ENCODE measurements at places on chromosomes 5 and 9. TPM values are rescaled to one million over a fixed set of nuclear protein-coding genes. Genes with fewer than 3 reads are reported as not detected.
A peak's percentile ranks its signal among the peaks of the same experiment; 100 is the strongest.

- DNase-seq, result no peak
Observed at GRCh38 chr9:133115604-133116345, 5.3 kb downstream of the RALGDS start.

DNA sequence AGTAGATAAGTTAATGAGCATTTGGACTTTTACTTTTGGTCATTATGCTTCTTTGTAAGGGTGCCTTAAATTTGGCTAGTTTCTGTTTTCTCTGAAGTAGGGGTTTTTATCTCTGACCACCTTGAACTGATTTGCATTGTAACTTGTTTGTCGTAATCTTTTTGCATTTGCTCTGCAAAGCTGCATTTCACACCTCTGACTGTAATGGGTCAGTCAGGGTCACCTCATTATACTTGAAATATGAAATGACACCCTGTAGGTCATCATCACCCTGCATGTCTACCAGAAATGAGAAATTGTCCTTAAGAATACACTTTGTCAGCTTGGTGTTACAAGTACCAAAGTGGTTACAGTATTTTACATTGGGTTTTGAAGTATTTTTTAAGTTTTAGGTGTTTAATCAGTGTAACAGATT lies 74.0 kb downstream of the KCNN2 start:
- no peak for DNase-seq

- DNase-seq, result no peak
Observed at GRCh38 chr5:153938191-153938842, 100.4 kb downstream of the FAM114A2 start.

KIF2A gene
- total RNA-seq, result 56.8 TPM

GABRP gene
- 23.5 TPM for total RNA-seq

DNA sequence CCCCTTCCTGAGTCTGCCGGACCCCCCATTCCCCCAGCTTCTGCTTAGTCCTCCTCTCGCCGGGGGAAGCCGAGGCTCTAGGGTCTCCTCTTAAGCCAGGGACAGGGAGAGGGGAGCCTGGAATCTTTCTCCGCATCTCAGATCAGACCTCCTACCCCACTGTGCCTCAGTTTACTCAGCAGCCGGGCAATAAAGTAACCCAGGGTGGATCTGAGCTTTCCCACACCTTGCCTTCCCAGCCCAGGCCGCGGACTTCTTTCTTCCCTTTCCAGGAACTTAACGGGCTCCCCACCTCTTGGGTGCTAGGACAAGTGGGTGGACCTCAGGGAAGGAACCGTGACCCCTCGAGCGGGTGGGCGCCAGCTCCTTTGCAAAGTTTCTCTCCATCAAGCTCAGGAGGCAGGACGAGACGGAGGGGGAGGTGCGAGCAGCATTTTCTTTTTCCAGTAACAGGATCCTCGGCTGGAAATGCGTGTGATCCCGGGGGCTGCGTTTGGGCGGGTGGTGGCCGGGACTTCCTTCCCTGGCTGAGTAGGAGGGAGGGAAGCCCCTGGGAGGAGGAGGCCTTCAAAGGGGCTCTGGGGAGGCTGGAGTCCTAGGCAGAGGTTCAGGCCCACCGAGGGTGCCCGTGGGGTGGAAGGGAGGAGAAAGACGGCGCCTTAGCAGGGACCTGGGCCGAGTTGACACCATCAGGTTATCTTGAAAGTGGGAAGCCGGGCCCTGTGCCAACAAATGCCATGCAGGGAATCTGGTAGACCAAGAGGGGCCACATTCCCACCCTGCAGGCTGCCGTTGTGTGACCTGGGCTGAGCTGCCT lies 795 bp downstream of the DAB2IP start:
- peak; percentile 56 for DNase-seq

DNA sequence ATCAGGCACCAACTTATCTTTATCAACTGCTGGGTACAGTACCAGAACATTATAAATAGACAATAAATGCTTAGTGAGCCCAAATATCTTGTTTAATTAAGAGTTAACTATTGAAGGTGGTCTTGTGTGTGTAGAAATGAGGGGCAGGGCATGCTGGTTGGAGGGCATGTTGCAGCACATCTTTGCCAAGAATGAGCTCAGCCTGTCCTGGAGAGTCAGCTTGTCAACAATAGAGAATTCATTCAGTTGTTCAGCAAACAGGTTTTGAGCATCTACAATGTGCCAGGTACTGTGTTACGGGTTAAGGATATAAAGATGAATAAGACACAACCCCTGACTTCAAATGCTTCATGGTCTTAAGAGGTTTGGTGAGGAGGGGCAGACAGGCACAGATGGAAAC lies 19.2 kb upstream of the F2RL1 start:
- no peak for DNase-seq

PCDHA2 gene
- total RNA-seq, result 4.2 TPM

GRCh38 chr9:135442075-135442474 lies 37.5 kb upstream of the PPP1R26 start:
- no peak for DNase-seq

- DNase-seq, result no peak
Observed at GRCh38 chr5:56375011-56375410, 141.9 kb upstream of the ANKRD55 start.

GRCh38 chr9:5575000-5575399 lies 53.9 kb upstream of the RIC1 start:
- DNase-seq, result no peak

DNA sequence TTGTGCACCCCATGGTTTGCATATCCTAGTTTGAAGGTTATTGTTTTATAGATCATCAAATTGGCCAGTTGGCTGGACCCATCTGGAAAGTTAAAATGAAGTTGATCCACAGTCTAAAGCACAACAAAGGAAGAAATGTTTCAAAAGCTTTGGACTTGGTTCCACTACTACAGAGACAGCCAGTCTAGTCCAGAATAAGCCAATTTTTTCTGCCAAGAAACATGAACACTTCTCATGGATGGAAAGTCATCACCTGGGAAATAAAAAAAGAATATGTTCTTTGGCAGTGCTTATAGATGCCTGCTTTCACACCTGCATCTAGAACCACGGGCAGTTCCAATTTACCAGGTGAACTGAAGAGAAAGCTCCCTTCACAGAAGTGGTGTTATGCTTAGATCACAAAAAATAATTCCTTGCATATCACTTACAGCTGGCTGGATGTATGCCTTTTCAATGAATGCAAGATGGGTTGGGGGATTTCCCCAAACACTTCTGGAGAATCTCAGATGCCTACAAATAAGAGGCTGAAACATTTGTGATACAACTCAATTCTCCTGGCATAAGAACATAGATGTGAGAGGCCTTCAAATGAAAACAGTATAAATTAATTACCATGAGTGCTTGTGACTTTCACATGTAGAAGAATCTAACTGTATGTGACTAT lies 26.9 kb downstream of the C9 start:
- no peak for DNase-seq

DNA sequence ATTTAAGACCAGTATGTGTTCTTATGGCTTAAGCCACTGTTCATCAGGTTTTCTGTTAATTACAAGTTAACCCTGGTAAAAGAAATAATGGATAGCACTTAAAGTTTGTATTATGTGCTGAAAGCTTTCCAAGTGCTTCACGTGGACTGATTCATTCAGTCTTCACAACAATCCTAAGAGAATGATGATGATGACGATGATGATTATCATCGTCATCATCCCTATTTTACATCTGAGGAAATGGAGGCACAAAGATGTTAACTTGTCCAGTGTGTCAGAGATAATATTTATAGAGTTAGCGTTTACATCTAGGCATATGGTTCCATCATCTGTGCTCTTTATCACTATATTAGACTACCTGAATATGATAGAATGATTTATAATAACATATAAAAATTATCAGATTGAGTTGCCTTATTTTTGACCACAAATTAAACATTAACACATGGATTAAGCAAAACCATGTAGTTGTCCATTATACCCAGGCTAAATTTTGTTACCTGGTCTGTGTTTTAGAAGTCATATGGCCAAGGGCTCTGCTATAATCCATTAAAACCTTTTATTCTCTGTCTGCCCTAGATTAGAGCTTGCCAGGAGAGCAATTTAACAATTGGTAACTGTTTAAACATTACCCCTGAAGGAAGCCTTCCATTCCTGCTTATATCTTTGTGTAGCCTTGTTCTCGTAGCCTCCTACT lies 102.3 kb upstream of the MAP3K1 start:
- no peak for DNase-seq

GRCh38 chr5:57676222-57677098 lies 193.8 kb upstream of the ACTBL2 start:
- no peak for DNase-seq

GRCh38 chr5:87541033-87541432 lies 128.3 kb upstream of the CCNH start:
- DNase-seq, result peak; percentile 7

GRCh38 chr9:33676746-33677505 lies 118.4 kb upstream of the PRSS3 start:
- DNase-seq, result peak; percentile 35

DNA sequence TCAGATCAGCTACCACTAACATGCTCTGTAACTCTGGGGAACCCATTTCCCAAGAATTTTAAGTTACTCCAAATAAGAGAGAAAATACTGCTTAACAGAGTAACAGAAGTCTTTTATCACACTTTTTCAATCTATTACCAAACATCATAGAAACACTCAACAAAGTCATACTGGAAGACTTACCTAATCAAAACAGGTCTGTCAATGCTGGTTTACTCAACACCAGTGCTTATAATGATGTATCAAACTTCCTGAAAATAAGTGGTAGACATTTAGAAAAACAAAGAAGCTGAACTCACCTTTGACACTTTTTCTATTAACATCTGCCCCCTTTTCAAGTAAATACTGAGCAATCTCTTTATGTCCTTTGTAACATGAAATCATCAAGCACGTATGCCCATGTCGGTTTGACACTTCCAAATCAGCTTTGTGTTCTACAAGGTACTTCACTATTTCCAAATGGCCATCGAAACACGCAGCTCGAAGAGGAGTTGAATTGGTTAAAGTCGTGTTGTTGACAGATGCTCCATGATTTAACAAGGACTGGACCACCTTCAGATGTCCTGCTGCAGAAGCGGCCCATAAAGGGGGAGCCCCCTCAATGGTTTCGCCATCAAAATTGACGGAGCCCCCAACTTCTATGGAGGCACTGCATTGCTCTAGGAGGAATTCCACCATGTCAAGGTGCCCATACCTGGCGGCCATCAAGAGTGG lies 1.8 kb downstream of the FEM1C start:
- no peak for DNase-seq

GPR150 gene
- total RNA-seq, result not detected

- no peak for DNase-seq
Observed at GRCh38 chr5:165757791-165758190, 2252.4 kb downstream of the MAT2B start.

GRCh38 chr9:15306068-15306756 lies 804 bp downstream of the TTC39B start:
- DNase-seq, result peak; percentile 38

Data from endothelial cell (in vitro differentiated cells).